ENCODE measurements at places on chromosomes 4 and X.

GRCh38 chr4:2281575-2282343, 19.9 kb upstream of the MXD4 start:
- DNase-seq: peak; percentile 81

GRCh38 chr4:67084783-67085182, 460.5 kb downstream of the CENPC start:
- DNase-seq: no peak

GRCh38 chr4:73883306-73883705, 14.1 kb downstream of the CXCL1 start:
- no peak for DNase-seq

DNA sequence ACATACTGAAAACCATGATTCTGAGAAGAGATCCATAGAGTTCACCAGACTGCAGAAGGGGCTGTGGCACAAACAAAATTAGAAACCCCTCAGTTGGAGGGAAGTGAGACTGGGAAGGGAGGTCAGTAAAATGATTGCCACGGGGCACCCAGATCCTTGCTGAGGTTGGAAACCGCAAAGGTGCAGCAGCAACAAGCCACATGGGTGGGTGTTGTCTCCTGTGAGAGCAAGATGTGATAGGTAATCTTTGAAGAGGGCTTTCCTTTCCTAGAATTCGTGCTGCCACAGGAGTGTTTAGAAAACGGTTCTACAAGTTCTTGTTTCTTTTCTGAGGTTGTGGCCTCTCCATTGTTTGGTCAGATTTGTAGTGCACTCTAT, 85.5 kb downstream of the NFKB1 start:
- DNase-seq: peak; percentile 69

GRCh38 chrX:70139736-70140135, 6.5 kb downstream of the IGBP1 start:
- DNase-seq: no peak

- no peak for DNase-seq
These were observed 62.3 kb downstream of the PPP2R2C start for GRCh38 chr4:6410068-6410467.

- no peak for DNase-seq
These were observed 359.9 kb upstream of the AGA start for GRCh38 chr4:177802162-177802561.

GRCh38 chr4:5893004-5893580, at the start of gene CRMP1:
Gene CRMP1 (minus strand): TSS chr4:5893086. CDS start chr4:5892969, 117 bp downstream.
- no peak for DNase-seq

- DNase-seq: no peak
These were observed 282.5 kb downstream of the TMA16 start for GRCh38 chr4:163776957-163777356.

GRCh38 chr4:16820329-16820728, 78.1 kb downstream of the LDB2 start:
- no peak for DNase-seq

DNA sequence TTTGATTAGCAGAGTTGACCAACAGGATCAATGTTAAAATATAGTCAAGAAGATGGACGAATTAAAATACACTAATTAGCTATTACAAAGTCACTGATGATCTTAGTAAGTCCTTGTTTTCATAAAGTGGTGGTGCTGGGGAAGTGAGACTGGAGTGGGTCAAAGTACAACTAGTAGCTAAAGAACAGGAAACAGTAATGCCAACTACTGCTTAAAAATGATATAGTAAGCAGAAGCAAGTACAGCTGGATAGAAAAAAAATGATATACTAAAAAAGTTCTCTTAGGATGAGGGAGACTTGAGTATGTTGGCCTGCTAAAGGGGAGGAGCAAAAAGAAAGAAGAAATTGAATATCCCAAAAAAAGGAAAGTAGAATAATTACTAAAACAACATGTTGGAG, 580.8 kb upstream of the FTHL17 start:
- DNase-seq: no peak

DNA sequence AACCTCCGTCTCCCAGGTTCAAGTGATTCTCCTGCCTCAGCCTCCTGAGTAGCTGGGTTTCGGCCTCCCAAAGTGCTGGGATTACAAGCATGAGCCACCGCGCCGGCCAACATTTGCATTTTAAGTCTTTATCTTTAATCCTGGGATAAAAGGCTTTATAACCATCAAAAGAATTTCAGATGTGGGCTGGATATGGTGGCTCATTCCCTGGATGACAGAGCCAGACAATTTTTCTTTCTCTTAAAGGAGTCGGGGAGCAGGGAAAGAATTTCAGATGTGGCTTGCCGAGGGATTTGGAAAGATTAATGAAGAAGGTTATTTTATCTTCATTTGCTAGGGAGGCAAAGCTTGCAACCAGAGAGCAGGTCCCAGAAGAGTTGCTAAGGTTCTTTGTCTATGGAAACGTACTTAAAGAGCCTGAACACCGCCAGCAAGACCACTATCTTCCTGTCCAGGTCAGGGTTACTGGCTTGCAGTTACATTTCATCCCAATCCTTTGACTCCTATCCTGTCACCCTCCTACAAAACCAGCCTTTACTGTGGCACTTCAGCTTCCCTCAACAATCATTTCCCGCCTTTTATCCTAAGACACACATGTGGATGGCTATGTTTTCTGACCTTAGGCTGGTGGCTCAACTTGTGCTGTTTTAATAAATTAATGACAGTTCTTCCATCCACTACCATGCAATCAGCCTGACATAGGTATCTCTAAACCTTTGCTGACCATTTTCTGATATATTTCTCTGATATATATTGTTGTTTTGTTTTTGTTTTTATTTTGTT, 3.9 kb upstream of the KLHL8 start:
- DNase-seq: no peak

GRCh38 chr4:108384544-108384943, 215.8 kb upstream of the LEF1 start:
- DNase-seq: no peak

DNA sequence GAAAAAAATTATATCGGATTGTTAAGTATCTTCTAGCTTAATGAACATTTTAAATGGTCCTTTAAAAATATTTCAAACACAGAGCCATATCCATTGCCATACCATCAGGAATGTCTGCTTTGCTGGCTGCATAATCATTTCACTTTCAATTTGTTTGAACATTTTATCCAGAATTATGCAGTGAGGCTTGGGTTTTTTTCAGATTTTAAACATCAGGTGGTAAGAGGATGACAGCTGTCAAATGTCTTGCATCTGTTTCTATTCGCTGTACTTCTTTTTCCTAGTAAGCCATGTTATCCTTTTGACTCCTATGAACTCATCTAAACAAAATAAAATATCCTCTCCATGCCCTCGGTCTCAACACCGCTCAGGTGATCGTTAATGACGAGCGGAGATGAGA, 802 bp downstream of the RFC1 start:
- DNase-seq: no peak

DNA sequence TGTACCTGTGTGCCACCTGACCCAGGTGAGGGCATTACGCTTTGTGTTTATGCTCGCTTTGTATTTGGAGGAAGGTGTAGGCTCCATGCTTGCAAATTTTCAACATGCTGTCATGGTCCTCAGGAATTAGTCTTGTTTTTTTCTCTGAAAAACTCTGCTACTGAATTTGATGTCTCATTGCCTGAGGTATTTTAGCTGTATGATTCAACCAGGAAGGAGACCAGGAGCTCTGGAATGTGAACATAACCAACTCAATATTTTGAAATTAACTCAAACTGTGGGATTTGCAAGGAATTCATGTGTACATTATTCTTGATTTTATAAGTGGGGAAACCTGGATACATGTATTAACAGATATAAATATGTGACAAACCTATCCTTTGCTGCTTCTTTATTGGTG, 134.1 kb downstream of the SLC4A4 start:
- DNase-seq: no peak

GRCh38 chr4:128459547-128459946, 171.9 kb upstream of the PGRMC2 start:
- DNase-seq: no peak

DNA sequence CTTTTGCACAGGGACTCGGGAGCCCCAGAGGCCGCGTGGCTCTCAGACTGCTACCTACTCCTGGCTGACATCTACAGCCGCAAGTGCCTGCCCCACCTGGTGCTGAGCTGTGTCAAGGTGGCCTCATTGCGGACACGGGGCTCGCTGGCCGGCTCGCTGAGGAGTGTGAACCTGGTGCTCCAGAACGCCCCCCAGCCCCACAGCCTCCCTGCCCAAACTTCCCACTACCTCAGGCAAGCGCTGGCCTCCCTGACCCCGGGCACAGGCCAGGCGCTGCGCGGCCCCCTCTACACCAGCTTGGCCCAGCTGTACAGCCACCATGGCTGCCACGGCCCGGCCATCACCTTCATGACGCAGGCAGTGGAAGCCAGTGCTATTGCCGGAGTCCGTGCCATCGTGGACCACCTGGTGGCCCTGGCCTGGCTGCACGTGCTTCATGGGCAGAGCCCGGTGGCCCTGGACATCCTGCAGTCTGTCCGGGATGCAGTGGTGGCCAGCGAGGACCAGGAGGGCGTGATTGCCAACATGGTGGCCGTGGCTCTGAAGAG, 28.8 kb downstream of the SH3TC1 start:
- no peak for DNase-seq

DNA sequence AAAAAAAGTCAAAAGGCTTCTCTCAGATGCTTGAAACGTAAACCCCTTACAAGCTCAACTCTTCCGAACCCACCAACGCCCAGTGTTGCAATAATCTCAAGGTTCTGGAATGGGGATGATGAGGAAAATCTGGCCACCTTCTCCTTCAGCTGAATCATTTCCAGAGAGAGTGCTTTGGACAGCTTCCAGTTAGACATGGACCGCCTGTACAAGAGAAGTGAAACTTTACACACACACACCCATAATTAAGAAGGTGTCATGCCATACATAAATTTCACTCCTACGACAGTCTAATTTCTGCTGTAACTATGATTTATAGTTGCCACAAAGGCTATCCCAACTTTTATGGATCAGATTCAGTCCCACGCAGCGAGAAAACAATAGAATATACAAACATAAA, 72.3 kb downstream of the PRKG2 start:
- DNase-seq: no peak

DNA sequence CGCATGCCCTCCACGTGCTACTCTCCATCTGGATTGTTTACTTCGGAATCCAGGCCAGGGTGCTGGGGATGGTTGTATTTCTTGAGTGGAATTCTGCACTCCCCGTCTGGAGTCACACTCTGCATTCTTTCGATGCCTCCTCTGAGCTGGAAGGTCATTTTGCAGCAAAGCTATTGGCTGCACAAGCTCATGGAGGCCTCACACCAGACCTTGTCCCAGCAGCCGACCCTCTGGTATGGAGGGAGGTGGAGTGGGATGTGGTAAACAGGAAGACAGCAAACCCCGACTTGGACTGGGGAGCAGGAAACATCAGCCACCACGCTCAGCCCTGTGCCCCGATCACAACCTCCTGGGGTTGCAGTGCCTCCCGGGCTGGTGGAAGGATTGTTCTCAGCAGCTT, 225.3 kb upstream of the LNX1 start:
- DNase-seq: no peak

GRCh38 chr4:41418444-41418843, 119.5 kb upstream of the LIMCH1 start:
- DNase-seq: no peak

DNA sequence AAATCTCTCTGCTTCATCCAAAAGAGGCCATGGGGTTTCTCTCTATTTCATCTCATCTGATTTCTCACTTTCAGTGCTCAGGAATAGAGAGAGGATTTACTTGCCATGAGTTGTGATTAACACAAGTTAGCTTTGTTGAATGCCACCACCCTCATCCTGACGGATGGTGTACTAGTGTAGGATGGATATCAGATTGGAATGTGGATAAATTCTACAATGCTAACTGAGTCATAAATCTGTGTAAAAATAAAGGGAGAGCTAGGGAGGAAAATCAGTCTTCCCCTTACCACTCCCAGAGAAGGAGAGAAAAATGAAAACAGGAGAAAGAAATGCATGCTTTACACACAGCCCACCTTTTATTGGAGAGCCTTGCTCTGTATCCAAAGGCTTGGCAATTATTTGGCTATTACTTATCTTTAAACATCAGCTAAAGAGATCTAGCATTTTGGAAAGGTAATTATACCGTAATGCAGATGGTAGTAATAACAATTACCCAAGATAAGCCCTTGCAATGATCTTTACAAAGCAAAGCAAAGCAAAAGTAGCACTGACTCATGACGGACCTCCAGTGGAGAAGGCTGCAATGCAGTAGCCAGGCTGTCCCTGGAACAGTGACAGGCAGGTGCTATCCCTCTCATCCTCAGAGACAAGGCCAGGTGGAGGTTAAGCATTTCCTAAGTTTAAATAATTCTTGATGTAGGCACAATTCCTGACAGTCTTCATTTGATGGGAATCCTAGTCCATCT, 306.3 kb upstream of the PPARGC1A start:
- no peak for DNase-seq

GRCh38 chr4:24001486-24002329, 111.9 kb upstream of the PPARGC1A start:
- DNase-seq: no peak

DNA sequence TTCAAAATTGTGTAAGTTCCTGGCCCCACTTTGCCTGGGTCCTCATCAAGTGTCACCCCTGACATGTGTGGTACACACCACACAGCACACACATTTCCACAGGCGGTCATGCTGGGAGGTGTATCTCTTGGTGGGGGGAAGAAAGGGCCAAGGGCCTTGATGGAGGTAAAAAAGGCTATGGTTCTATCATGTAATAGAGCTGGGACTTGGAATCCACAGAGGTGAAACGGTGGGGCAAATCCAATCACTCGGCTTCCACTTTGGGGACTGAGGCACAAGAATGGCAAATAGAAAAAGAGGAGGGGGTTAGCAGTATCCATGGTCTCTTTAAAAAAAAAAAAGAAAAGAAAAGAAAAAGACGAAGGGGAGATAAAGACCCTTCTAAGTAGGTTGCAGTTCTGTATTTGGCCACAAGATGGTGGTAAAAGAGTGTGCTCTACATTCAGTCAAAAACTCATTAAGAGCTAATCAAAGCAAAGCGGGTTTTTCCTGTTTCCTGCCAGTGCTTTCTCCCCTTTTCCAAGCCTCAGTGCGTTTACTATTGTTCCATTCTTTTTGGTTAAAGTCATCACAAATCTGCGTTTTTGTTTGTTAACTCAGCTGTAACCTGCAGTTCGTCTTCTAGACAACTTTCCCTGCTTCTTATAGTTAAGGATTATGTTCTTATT, 37.0 kb upstream of the ATP6AP2 start:
- peak; percentile 40 for DNase-seq

DNA sequence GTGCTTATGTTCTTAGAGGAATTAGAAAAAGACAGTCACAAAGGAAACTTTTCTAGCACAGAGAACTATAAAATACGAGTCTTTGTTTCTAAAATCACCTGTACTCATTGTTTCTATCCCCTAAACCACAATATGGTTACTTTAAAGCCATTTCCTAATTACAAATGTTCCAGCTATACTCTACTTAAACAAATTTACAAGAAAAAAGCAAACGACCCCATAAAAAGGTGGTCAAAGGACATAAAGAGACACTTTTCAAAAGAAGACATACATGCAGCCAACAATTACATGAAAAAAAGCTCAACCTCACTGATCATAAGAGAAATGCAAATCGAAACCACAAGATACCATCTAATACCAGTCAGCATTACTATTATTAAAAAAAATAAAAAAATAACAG, 447.3 kb downstream of the RAB28 start:
- DNase-seq: no peak

- DNase-seq: no peak
These were observed 12.6 kb upstream of the JADE1 start for GRCh38 chr4:128796934-128797333.
